Activated naive CD4-positive, alpha-beta T cell treated with anti-CD3 and anti-CD28 coated beads, Interleukin-2, amount 50 U/mL, for 72 hours (primary cell): ENCODE measurements at places on chromosomes 3 and 15. TPM values are rescaled to one million over a fixed set of nuclear protein-coding genes. Genes with fewer than 3 reads are reported as not detected.

The SSUH2 gene
- total RNA-seq, result 0.23 TPM

The PRR20G gene
- total RNA-seq, result not detected

The SEMA5B gene
- not detected for total RNA-seq

The SHC4 gene
- total RNA-seq, result 0.34 TPM

The EMC7 gene
- total RNA-seq, result 39.5 TPM

The NTRK3 gene
- total RNA-seq, result 4.0 TPM

The MYLK gene
- 0.30 TPM for total RNA-seq

The UCN2 gene
- 0.21 TPM for total RNA-seq

The ZNF717 gene
- total RNA-seq, result 10.5 TPM

The PRICKLE2 gene
- not detected for total RNA-seq

The MCF2L2 gene
- total RNA-seq, result 2.5 TPM

The SPESP1 gene
- 1.1 TPM for total RNA-seq

The GOLGA8T gene
- 0.14 TPM for total RNA-seq

The ENTPD3 gene
- total RNA-seq, result not detected

The SPTSSB gene
- not detected for total RNA-seq
